Forelimb muscle (tissue), 1 donor: ENCODE measurements at places on chromosomes 12 and 14. TPM values are rescaled to one million over a fixed set of nuclear protein-coding genes. Genes with fewer than 3 reads are reported as not detected.

The PRB2 gene
- not detected for polyA plus RNA-seq

The DDN gene
- 33.6 TPM for polyA plus RNA-seq

The INSM2 gene
- polyA plus RNA-seq = not detected

- DNase-seq = no peak
These were observed 122.1 kb downstream of the SOX5 start for GRCh38 chr12:23827353-23827752.

- no peak for DNase-seq
These were observed 745 bp upstream of the ADCY4 start for GRCh38 chr14:24335461-24336171.

DNA sequence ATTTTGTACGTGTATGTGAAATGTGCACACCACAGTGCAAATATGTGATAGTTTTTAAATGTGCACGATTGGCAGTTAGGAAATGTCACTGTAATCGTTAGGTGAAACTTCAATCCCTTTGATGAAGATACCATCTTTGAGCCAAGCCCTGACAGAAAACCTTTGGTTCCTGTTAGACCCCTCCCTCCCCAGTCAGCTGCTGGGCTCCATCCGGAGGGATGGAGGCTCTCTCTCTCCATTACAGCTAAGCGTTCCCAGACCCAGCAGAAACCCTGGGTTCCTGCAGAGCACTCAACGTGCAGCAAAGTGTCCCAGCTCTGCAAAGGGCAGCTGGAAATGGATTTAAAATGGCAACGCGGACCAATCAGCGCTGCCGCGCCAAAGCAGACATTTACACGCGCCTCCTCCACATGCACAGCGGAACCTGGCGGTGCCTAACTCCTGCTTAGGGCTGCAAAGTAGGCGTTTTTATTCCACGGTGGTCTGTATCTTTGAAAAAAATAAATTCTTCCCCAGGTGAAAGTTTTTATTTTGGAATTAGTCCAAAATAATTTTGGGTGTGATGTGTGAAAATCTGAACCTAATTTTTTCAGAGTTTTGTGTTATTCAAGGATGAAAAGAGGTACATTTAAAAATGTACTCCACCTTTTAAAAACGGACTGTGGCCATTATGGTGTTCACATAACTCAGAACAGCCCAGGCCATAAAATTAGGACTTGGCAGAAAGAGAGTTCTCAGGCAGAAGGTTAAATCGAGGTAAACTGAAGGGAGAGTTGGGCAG lies 1.4 kb upstream of the HMGA2 start:
- DNase-seq = no peak

GRCh38 chr14:60512126-60512525 lies 3.2 kb downstream of the SIX6 start:
- no peak for DNase-seq

DNA sequence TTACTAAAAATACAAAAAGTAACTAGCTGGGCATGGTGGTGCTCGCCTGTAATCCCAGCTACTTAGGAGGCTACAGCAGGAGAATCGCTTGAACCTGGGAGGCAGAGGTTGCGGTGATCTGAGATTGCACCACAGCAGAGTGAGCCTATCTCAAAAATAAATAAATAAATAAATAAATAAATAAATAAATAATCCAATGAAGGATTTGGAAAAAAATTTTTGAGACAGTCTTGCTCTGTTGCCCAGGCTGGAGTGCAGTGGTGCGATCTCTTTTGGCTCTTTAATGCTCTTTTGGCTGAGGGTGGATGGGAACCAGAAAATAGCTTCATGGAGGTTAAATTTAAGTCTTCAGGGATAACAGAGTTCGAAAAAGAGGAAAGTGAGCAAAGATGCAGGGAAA lies 11.7 kb downstream of the ATP5MC2 start:
- no peak for DNase-seq

DNA sequence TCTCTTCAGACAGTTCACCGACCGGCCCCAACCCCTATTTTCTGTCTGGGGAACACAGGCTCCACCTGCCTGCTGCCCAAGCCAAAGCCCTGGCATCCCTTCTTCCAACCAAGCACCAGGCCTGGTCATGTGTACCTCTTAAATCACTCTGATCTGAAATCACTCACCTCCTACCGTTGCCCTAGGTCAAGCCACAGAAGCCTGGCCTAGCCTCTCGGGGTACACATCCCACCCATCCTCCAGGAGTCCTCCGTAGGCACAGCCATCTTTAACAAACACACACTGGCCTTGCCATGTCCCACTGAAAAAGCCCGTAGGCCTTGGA lies 81.8 kb downstream of the IRF2BPL start:
- DNase-seq = no peak
